ENCODE measurements at places on chromosomes 2 and 18.

GRCh38 chr2:217254111-217254510 lies 394.2 kb upstream of the TNP1 start:
- DNase-seq = no peak

DNA sequence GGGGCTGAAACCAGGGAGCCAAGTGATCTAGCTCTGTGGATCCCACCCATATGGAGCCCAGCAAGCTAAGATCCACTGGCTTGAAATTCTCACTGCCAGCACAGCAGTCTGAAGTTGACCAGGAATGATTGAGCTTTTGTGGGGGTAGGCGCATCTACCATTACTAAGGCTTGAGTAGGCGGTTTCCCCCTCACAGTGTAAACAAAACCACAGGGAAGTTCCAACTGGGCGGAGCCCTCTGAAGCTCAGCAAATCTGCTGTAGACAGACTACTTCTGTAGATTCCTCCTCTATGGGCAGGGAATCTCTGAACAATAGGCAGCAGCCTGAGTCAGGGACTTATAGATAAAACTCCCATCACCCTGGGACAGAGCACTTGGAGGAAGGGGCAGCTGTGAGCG lies 96.7 kb downstream of the CCDC148 start:
- no peak for DNase-seq

DNA sequence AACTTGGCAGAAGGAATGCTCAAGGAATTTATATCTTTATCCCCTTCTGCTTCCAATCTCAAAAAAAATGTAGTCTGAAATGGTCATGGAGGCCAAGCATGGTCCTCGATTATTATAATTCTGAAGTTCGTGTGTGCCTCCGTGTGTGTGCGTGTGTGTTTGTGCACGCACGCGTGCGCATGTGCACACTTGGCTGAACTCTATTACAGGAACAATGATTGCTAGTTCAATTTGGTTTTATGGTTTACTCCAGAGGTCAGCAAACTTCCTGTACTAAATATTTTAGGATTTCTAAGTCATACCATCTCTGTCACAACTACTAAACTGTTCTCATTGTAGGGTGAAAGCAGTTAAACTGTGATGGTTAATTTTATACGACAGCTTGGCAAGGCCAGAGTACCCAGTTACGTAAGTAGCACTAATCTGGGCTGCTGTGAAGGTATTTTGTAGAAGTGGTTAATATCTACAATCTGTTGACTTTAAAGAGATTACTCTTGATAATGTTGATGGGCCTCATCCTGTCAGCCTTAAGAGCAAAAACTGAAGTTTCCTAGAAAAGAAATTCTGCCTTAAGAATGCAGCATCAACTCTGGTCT lies 5.8 kb upstream of the MARCHF7 start:
- no peak for DNase-seq

- no peak for DNase-seq
Measured at GRCh38 chr2:237670641-237671040, 43.3 kb downstream of the LRRFIP1 start.

GRCh38 chr18:74060579-74060978 lies 87.1 kb downstream of the FBXO15 start:
- no peak for DNase-seq

- DNase-seq = no peak
Measured at GRCh38 chr2:19786408-19787058, 115.2 kb downstream of the TTC32 start.

DNA sequence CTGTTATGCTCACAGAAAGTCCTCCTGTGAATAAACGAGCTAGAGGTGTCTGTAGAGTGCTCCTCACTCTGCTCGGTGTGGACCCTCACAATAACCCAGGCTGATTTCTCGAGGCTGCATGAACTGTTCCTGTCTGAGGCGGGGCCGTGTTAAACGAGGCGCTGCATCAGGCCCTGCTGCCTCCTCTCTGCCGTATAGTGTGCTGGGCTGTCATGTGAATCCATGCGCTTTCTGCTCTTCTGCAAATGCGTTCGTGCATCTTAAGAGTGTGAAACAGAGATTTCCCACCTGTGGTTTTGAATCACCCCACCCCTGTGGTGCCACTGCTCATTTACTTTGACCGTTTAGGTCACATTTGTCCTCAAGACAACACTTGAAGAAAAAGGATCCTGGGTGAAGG lies 26.2 kb downstream of the TRAF3IP1 start:
- no peak for DNase-seq

- DNase-seq = no peak
Measured at GRCh38 chr2:45826460-45826859, 175.0 kb downstream of the PRKCE start.

GRCh38 chr18:25050605-25051004 lies 301.4 kb downstream of the ZNF521 start:
- no peak for DNase-seq
